ENCODE measurements at places on chromosomes 1 and 21.

DNA sequence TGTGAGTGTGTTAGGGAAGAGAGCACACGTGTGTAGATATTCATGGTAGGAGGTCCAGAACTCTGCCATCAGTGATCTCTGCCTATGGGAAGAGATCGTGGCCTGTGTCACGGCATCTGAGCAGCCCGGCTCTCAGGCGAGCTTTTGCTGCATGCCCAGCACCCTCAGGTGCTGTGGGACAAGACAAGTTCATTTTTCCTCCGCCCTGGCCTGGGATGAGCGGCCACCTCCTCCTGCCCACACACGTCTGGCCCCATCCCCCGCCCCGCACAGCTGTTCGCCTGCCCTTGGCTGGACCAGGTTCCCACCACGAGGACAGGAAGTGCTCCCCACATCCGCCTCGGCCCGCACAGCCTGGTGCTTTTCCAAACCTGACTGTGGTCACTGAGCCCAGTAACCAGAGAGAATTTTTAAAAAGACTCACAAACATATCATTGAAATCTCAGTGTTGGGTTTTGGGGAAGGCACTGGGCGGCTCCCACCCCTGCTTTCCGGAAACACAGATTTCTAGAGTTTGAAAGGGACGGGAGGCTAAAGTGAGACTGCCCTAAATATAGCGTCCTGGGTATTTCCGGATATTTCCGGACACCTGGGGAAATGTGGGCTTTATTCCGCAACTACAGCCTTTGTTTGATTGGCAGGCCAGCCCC lies 18.0 kb downstream of the BMP8A start:
- DNase-seq: peak; percentile 21

- no peak for DNase-seq
These were observed 54.1 kb upstream of the GPR37L1 start for GRCh38 chr1:202068596-202068995.

GRCh38 chr1:25109531-25109951 lies 122.8 kb downstream of the SYF2 start:
- DNase-seq: no peak

DNA sequence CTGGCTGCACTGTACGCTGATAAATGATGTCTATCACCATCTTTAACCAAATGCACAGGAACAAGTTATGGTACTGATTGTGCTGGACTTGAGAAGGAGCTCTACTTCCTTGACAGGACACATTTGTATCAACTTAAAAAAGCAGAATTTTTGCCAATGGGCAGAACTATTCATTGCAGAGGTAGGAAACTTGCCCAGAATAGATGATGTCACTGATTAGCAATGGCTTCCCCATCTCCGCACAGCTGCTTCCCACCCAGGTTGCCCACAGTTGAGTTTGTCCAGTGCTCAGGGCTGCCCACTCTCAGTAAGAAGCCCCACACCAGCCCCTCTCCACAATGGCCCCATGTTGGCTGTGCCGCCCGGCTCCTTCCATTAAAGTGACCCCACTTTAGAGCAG lies 33.4 kb downstream of the CAPN2 start:
- peak; percentile 68 for DNase-seq

DNA sequence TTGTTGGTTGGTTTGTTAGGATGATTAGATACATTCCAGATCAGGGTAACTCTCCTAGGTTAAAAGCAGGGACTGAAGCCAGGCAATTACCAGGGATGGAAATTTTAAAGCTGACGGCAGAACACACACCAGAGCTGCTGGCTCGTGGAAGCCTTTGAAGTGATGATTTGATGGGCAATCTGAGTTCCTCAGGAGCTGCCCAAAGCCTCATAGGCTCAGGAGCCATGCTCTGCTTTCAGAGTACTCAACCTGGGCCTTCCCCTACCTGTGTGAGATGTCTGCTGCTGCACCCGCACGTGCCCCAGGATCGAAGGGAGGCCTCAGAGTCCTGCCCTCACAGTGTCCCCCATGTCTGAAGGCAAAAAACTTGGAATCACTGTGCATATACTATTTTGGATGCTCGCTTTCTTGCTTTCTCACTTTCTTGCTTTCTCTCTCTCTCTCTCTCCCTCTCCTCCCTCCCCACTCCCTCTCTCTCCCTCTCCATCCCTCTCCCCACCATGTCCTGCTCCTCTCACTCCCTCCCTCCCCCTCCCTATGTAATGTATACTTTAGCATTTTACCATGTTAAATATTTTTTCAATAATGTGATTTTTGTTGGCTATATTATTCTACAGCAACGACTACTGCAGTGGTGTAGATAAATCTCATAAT lies 18.0 kb downstream of the MGST3 start:
- no peak for DNase-seq

GRCh38 chr1:36166136-36166535 lies 10.2 kb downstream of the MAP7D1 start:
- no peak for DNase-seq

Data from astrocyte of the spinal cord (primary cell).